GM12891 (cell line): ENCODE measurements at places on chromosomes 5 and 9.
A peak's percentile ranks its signal among the peaks of the same experiment; 100 is the strongest.

- no peak for DNase-seq
These were observed 72.8 kb downstream of the APBA1 start for GRCh38 chr9:69599232-69599971.

GRCh38 chr5:83126501-83126900, 49.2 kb downstream of the XRCC4 start:
- DNase-seq, result no peak

- DNase-seq, result no peak
These were observed 368.8 kb downstream of the GLIS3 start for GRCh38 chr9:3931058-3931457.

- peak; percentile 21 for DNase-seq
These were observed 518 bp downstream of the UBE2B start for GRCh38 chr5:134371834-134372340.

DNA sequence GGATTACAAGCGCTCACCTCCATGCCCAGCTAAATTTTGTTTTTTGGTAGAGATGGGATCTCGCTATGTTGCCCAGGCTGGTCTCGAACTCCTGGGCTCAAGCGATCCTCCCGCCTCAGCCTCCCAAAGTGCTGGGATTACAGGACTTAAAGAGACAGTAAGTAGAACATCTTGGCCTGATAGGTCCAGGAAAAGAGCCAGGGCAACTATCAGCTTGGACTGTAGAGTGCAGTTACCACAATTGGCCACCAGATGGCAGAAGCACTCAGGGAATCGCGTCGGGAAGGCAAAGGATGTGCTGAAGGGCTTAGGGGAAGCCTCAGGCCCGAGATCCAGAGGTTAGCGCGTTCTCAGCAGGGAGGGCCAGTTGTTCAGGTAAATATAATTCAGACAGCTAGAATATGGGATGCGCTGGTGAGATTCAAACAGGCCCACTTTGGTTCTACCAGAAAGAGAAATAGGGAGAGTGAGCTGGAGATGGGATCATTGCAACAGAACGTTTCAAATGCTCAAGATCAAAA, 21.5 kb downstream of the C9orf57 start:
- peak; percentile 60 for DNase-seq

GRCh38 chr5:146345578-146346366, 7.1 kb downstream of the POU4F3 start:
- DNase-seq, result no peak

- no peak for DNase-seq
These were observed 18.6 kb upstream of the AGXT2 start for GRCh38 chr5:35066260-35066795.

DNA sequence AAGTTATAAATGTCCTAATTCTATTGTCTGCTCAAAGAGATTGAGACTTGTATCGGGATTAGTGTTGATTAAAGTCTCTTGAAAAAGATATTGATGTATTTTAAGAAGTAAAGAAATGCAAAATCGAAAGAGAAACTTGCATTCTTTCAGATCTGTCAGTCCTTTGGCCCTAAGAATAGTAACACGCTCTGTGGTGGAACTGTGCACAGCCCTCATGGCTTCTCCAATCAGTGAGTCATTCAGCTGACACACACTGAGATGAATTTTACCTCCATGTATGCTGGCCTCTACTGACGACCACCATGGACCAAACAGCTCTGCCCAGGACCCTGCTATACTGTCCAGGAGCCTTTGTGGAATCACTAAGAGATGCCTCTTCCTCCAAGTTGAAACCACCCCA, 232.4 kb downstream of the ESM1 start:
- DNase-seq, result peak; percentile 8

DNA sequence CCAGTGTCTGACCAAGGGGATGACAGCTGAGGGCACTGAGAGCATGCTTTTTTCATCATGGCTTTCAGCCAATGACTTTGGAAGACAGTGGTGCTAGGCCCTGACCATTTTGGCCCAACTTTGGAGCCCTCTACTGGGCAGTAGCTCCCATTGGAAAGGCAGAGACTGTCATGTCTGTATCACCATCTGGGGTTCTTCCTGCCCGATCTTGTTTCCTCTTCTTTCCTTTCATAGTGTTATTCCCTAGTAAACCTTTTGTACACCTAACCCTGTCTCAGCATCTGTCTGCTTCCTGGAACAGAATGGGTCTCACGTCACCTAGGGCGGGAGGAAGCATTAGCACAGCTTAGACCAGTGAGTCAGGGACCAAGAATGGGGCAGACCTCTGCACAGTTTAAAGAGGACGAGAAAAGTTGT, 97.4 kb upstream of the MAST4 start:
- no peak for DNase-seq

- no peak for DNase-seq
These were observed 108.9 kb downstream of the PAM start for GRCh38 chr5:102863764-102864560.

DNA sequence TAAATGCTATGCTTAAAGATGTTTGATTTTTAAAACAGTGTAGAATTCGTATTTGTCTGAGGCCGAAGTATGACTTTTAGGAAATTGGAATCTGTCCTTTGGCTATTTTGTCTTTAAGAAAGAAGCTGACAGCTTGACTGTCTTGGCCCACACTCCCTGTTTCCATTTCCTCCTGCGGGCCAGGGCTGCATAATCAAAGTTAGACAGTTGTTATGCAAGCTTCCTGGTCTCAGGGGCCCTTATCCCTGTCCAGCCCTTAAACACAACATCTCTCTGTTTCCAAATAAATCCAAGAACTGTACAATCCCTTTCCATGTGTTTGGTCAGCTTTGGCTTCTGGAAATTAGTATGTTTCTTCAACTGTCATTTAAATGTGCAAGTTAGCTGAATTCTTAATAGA, 54.6 kb upstream of the ECM2 start:
- DNase-seq, result no peak

DNA sequence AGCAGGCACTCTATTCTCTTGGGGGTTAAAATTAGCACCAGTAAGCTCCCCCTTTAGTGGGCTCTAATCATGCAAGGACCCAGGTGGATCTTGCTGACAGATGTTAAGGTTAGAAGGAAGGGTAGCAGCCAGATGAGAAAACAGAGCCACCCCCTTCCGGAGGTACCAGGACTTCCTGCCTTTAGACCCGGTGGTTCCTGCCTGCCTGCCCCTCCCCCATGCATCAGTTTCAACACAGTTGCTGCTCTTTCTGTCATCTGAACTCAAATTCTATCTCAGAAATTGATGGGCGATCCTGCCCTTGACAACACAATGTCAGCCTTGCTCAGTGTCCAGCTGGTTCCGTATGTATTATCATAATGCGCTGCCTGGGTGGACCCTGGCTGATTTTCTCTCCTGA, 287.3 kb downstream of the EBF1 start:
- no peak for DNase-seq

GRCh38 chr9:81028504-81028903, 660.8 kb downstream of the TLE1 start:
- DNase-seq, result no peak

- no peak for DNase-seq
These were observed 2030.6 kb upstream of the NUDT12 start for GRCh38 chr5:105593011-105593760.

- DNase-seq, result no peak
These were observed 82.4 kb downstream of the ARHGAP26 start for GRCh38 chr5:142852416-142853198.
